ENCODE measurements at places on chromosomes 3 and 15.

DNA sequence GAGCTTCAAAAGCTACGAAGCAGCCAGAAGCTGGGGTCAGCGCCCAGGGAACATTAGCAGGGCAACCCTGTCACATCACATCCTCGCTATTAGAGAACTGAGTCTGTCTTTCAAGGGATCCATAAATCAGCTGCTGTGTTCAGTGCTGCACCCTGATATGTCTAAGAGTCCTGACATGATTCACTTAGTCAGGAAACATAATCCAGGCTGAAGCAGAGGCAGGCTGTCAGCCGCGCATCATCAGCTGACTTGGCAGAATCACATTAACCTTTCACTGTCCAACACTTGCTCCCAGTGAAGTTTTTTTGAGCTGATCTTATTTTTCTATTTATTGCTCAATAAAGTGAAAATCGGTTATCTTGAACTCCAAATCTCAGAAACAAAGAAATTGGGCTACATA is 23.5 kb downstream of the MYH15 start:
- no peak for DNase-seq

GRCh38 chr3:186783731-186784515 is 546 bp downstream of the EIF4A2 start:
- DNase-seq, result peak; percentile 73

DNA sequence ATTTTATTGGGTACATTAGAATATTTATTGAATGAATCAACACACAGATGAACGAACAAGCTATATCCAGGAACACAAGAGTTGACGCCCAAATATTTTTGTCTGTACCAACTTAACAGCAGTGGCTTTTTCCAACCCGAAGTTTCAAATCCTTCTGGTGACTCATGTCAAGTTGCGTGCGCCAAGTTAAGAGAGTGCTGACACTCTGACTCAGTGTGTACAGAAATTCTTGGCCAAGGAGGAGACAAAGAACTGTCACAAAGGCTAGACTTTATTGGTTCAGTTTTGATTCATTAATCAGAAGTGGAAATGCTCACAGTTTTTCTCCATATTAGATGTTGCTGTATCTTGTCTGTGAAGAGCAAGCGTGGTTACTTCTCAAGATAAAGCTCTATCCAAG is 59.6 kb upstream of the TSC22D2 start:
- DNase-seq, result no peak

- peak; percentile 46 for DNase-seq
These were observed 182.9 kb downstream of the AKAP13 start for GRCh38 chr15:85563328-85563727.

GRCh38 chr3:146106986-146107385 is 54.0 kb downstream of the PLOD2 start:
- DNase-seq, result no peak

- DNase-seq, result no peak
These were observed 82.6 kb downstream of the LRRK1 start for GRCh38 chr15:101001796-101002195.

DNA sequence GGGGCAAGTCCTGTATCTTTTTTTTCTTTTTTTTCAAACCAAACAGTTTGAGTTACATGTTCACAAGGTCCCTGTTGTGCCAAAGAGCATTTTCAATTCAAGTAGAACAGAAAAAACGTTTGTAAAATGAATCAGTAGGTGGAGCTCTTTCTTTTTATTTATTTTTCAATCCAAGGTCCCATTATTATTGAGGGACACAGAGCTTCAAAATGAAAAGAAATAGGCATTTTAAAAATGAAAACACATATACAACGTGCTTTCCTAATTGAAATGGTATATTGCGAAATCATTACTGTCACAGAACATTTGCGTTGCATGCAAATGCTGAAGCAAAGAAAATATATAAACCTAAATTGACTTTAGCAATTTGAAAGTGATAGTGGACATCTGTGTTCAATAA is 711.0 kb downstream of the MECOM start:
- DNase-seq, result no peak

DNA sequence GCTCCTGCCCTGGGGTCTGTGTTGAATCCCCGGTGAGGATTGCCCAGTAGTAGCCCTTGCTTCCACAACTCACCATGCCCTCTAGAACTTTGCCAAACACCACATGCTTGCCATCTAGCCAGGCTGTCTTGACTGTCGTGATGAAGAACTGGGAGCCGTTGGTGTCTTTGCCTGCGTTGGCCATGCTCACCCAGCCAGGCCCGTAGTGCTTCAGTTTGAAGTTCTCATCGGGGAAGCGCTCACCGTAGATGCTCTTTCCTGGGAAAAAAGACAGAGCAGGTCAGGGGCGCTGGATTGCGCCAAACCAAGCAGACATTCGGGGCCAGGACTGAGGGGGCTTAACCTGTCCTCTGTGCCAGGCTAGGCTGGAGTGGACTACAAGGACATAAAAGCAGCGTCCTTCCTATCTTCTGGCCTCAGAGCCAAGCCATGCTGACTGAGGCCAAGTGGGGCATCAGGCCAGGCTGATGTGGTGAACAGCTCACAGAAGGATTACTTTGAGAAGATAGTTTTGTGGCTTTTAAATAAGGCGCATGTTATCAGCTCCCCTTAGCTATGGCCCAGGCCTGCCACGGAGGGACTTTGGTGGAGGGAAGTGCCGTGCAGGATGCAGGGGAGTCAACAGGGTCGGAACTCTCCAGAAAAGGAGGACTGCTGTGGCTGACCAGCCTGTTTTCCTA is 5.3 kb downstream of the SNX22 start:
- no peak for DNase-seq

GRCh38 chr3:124453189-124453588 is 277.1 kb upstream of the UMPS start:
- no peak for DNase-seq

DNA sequence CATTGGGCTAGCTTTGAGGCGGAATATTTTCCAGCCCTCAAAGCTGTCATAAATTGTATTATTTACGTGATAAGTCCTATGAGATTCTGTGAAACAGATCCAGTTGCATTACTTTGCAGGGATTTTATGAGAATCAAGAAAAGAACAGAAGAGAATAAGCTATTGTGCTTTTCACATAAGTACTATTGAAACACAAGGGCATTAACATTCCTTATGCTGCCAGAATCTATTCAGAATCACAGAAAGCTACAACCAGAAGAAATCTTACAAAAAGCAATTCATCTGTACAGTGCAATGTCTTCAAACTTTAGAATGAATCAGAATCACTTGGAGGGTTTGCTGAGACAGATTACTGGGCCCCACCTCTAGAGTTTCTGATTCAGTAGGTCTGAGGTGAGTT is 10.6 kb upstream of the CACNA1D start:
- no peak for DNase-seq

GRCh38 chr15:73518180-73518862 is 75.4 kb downstream of the REC114 start:
- DNase-seq, result peak; percentile 64

GRCh38 chr3:107208100-107208499 is 169.1 kb upstream of the CCDC54 start:
- DNase-seq, result no peak

GRCh38 chr3:58459160-58459559 is 25.5 kb upstream of the PDHB start:
- no peak for DNase-seq
